ENCODE measurements at places on chromosomes 16 and 17.

GRCh38 chr17:57534863-57535248, 210.2 kb downstream of the CCDC182 start:
- DNase-seq, result no peak

DNA sequence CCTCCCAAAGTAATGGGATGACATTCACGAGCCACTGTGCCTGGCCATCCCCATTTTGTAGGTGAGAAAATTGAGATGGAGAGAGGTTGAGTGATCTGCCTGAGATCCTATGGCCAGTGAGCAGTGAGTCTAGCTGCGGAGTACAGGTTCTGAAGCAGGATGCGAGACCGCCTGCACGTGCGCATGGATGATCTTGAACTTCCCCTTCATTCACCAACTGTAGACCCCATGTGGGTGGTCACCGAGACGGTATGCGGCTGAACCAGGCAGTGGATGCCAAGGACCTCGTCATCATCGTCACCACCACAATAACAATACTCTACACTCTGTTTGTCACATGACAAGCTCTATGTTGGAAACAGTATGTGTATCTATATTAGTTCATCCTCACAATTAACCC, 6.2 kb upstream of the SPNS3 start:
- no peak for DNase-seq

- no peak for DNase-seq
Observed at GRCh38 chr17:51855806-51856205, 302.7 kb downstream of the CA10 start.

GRCh38 chr16:83231729-83232128, 576.0 kb upstream of the HSBP1 start:
- DNase-seq, result no peak

- no peak for DNase-seq
Observed at GRCh38 chr17:76410328-76410965, 26.0 kb downstream of the SPHK1 start.

- no peak for DNase-seq
Observed at GRCh38 chr17:71872843-71873485, 247.9 kb upstream of the SOX9 start.

DNA sequence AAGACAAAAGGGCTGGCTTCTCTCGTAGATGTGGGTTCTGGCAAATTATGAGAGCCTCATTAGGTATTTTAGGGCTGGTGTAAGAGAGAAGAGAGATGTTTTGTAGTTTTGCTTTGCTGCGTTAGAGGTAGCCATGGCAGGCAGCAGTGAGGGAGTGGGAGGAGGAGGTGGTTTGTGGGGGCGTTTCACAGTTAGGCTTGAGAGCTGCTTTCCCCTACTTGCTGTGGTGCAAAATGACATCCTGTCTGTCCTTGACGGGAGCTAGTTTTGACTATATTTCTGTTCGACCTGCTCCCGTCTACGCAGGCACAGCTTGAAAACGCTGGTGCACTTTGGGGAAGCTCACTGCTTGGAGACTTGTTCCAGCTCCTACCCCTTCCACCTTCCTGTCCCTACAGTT, 75.5 kb downstream of the SLC5A11 start:
- no peak for DNase-seq

DNA sequence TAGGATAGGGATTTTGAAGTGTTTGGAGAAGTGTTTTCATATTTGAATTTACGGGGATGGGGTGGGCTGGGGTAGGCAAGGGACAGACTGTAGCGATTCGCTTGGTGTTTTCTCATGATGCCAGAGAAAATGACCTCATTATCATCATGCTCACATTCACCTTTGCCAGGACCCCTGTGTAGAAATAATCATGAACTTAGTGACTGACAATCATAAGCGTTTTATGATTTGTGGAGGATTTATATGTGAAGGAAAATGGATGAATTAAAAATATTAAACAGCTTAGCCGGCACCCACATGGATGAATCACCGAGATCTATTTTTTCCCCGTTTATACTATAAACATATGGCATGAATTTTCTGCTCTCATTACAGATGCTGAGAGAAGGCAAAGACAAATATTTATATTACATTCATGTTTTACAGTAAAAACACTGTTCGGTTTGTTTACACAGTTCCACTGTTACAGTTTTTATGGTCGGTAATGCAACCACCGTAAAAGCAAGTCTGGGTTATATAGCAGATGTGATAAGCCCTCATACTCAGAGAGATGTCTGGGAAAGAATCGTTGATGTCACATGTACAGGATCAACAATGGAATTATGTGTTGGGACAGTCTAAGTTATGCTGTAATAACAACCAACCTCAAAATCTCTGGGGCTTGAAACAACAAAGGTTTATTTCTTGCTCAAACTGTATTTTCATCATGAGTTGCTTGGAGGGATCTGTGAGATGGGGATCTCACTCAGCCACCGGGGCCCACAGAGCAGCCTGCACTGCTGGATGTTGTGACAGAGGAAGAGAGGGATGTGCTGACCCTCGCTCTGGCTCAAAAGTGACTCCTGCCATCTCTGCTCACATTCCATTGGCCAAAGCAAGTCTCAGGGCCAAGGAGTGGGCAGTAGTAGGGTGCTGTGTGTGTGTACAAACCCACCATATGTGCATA, 85.1 kb downstream of the WWOX start:
- DNase-seq, result no peak

Measured in left forelimb (tissue), 1 donor.